Activated CD8-positive, alpha-beta memory T cell treated with anti-CD3 and anti-CD28 coated beads for 1 hour (primary cell): ENCODE measurements at places on chromosomes 11 and 22.

DNA sequence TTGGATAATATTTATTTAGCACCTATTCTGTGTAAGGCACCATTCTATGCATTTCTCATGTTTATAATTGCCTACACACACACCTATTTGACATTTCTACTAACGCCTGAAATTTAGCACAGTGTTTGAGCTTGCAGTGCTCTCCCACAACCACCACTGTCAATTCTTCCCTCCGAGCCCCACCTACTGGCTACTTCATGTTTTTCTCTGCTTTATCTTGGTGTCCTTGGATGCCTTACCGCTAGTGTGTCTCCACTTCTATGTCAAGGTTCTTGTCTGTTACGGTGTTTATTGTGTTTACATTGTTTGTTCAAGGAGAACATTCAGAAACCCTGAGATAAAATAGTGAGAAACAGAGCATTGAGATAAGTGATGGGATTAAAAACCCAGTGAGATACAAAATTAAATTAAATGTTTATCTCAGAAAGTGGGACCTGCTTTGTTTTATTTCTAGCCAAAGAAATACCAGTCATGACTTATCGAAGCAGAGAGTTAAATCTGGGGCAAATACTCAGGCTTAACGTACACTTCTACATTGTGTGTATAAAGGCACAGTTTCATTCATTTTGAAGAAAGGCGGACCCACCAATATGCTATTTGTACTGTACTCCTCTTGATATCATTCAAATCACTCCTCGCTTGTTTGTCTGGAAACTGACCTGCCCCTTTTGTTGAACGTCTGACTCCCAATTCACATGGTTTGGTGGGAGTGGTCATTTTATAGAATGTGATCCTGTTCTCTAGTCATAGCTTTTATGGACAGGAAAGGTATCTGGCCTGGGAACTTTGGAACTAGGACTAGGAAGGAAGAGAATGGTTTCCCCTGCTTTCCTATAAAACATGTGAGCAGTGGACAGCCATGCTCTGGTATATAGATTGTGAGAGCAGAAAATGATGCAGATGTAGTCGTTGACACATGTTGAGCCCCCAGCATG, 39.2 kb upstream of the SLC36A4 start:
- no peak for DNase-seq

DNA sequence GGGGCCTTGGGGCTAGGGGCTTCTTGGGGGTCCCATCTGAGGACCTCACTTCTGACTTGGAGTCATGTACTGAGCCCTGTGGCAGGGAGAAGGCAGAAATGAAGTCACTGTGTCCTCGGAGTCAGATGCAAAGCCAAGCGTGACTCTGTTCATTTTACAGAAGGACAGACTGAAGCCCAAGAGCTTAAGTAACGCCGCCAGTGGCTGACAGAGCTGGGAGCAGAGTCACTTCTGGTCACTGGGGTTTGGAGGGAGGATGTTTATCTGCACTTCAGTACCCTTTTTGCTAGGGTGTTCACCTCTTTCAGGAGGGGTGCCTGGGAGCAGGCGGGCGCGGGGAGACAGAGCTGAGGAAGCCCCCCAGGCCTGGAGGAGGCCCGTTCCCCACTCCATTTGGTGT, 10.7 kb downstream of the CD6 start:
- no peak for DNase-seq

DNA sequence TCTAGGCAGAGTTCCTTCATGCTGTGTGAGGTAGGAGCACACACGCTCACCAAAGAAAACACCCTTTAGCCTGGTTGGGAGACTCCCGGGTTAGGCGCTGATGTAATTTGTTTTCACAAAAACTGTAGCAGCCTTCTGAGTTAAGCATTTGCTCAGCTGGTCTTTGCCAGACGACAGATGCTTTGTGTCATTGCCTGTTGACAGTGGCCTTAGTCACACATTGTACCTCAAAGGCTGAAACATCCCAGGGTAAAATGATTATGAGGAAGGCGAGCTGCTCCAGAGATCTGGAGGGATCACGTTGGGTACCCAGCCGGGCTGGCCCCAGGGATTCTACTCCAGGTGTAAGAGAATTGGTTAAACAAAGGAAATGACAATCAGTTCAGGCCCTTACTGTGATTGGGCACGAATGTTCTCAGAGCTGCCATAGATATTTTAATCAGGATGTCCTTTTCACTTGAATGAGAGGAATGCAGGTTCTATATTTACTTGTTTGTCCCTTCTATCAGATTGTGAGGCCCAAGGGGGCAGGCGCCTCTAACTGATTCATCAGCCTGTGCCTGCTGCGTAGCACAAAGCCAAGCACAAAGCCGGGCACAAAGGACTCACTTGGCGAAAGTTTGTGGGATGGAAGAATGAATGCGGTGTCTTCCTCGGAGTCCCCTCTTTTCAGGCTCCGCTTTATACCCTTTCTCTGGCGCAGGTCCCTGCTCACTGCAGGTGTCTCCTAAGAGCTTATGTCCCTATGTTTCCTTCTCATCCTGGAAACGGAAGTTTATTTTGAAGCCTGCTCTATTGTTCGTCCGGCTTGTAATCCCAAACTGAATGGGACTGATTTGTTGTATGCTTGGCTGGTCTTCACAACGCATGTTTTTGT, 47.1 kb downstream of the ADM start:
- DNase-seq: no peak

DNA sequence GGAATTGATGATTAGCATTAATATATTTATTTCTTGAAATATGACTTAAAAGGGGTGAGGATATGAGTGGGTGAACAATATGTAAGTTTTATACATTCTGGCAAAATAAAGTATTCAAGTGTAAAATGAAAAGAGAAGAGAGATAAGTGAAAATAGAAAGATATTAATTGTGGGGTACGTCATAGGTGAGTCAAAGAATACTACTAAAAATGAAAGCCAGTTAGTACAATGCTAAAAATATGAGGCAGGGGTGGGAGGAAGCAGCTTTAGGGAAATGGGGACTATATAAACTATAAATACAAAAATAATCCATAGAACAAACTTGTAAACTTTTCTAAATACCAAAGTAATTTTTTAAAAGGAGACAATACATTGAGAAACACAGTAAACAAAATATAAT, 661.4 kb downstream of the CNTN5 start:
- no peak for DNase-seq

DNA sequence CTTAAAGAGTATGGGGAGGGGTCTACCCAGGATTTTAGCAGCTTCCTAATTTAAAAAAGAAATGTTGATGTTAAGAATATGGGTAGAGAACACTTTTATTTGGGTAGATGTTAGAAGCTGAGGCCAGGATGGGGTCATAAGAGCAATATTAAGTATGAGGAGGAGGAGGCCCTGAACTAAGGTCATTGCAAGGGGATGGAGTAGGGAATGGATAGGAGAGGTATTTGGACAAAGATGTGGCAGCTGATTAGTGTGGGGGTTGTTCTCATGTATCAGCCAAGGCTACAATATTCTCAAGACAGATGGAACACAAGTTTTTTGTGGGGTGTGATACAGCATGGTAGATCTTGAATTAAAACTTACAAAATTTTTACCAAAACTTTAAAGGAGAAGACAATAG, 35.7 kb upstream of the GLYATL2 start:
- no peak for DNase-seq

DNA sequence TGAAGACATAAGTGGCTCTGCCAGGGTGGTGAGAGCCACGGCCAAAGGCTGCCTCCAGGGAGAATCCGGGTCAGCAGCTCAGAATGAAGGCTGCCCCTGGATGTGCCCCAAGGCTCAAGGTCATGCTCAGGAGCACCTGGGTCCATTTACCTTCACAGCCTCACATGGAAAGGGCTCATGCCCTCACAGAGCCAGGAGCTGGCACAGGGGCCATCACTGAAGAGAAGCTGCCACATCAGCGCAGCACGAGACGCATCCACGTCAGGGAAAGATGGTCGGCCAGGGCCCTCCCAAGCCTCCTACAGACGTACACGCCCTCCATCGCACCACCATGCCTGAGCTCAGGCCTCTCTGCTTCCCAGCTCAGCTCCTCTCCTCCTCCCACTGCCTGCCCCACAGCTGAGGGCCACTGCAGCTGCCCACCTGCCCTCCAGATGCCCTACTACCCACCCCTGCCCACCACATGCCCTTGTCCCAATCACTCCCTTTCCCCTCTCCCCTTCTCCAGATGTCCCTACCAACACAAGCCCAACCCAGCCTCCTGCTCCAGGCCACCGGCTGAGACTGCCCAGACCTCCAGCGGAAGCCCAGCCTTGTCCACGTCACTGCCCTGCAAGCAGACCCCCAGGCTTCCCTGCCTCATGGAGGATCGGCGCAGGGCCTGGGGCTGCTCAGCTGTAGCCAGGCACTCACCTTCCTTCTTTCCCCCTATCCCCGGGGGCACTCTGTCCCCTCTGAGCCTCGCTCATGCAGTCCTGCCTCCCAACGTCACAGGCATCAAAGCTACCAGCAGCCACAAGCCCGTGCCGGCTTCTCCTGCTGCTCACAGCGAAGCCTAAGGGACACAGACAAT, 144.1 kb downstream of the SHANK2 start:
- no peak for DNase-seq

GRCh38 chr11:60158636-60159035, 24.2 kb downstream of the MS4A6A start:
- DNase-seq: no peak

- no peak for DNase-seq
Observed at GRCh38 chr11:106249617-106250239, 172.3 kb downstream of the AASDHPPT start.

GRCh38 chr11:111447931-111448330, 64.3 kb downstream of the BTG4 start:
- no peak for DNase-seq

DNA sequence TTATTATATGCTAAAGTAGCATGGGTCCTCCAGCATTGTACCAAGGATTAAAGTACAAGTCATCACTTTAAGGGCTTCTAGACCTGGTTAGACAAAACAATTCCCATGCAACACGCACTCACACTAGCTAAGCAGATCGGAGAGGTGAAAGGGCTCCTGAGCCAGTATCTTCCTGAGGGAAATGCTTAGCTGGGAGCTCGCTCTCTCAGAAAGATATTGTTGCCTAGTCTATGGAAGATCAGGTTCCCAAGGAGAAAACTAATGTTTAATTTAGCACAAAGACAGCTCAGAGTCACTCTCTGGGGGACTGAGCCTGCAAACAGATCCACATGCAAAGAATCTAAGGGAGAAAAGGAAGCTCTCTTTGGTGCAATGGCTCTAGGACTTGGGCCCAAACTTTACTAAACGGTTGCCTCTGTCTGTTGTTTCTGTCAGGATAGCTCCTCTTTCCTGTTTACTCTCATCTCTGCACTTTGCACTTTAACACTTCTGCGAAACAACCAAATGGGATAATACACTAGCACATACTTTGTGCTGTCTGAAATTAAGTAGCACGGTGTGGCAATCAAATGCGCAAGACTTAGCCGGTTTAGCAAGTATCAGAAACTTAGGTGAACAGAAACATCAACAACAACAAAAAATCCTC, 10.7 kb downstream of the MAML2 start:
- DNase-seq: no peak

- no peak for DNase-seq
Observed at GRCh38 chr11:72975778-72976521, 161.7 kb downstream of the ATG16L2 start.

GRCh38 chr22:19744350-19745006, 16.1 kb upstream of the TBX1 start:
- no peak for DNase-seq

DNA sequence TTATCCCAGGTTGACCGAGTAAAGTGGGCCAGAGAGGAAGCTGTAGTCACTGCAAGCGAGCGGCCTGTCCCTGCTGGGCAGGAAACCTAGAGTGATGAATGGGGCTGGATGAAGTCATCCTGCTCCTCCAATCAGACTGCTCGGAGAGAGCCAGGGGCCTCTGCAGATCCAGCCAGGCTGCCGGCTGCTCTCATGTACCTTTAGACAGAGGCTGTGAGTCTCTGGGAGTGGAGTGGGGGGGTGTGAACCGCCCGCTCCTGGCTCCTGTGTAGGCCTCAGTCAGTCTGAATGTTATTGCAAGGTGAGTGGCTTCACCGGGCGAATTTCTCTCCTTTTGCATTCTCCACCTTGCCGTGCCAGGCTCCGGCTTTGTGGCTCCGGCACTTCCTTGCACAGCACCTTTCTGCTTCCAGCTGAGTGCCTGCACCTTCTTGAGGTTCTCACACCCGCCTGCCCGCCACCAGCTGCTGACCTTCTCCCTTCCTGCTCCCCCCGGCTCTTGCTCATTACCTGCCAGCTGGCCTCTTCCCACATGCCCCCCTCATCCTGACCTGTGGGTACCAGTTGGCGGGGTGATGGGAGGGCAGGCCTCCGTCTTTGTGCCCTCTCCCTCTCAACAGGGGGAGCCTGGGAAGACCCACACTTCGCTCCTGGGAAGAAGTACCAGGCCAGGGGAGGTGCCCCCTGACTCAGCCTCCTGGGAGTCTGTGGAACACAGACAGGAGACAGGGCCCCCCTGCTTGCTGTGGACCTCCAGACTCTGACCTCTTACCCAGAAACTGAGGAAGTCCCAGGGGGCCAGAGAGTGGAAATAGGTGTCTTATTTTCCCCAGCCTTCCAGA, 79.9 kb downstream of the GRAMD1B start:
- no peak for DNase-seq

- DNase-seq: no peak
Observed at GRCh38 chr11:14253421-14253820, 105.6 kb downstream of the RRAS2 start.

DNA sequence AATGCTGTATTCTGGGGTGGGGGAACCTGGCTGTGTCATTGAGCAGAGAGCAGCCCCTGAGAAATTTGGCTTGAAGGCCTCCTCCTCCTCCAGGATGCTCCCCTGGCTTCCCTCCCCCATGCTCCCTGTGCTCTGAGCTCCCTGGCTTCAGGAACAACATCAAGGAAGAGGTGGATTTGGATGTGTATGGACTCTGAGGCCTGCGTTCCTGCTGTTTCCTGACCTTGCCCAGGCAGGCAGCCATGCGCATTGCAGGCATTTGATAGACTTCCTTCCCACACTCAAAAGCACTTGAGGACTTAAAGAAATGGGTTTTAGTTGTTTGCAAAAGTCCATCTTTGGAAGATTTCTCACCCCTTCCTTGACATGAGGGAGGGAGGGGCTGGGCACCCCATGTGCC, 1317.1 kb downstream of the BRD1 start:
- DNase-seq: no peak

DNA sequence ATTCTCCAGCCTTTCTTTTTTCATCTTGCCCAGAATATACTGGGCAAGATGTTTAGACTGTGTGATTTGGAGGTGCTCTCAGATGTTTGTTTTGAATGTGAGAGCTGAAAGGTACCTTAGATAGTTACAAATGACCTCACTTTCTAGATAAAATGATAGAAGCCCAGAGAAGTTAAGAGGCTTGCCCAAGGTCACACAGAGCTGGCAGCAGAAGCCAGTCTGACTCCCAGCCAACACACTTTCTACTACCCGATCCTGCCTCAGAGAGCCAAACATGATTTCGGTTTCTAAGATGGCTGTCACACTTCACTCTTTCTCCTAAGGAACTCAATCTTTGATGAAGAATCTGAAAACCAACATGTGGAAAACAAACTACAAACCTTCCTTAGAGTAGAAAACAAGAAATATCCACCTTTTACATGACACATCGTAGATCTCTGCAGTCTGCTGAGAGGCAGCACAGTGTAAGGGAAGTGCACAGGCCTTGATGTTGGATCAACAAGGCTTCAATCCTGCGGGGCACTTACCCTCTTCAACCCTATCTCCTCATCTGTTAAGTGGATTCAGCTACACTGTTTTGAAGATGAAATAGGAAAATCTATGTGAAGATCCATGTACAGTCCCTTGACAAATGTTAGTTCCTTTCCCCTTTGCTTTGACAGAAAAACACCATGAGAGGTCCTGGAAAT, 58.6 kb downstream of the SYTL2 start:
- no peak for DNase-seq
